ENCODE measurements at places on chromosomes 1 and 21.
A peak's percentile ranks its signal among the peaks of the same experiment; 100 is the strongest.

DNA sequence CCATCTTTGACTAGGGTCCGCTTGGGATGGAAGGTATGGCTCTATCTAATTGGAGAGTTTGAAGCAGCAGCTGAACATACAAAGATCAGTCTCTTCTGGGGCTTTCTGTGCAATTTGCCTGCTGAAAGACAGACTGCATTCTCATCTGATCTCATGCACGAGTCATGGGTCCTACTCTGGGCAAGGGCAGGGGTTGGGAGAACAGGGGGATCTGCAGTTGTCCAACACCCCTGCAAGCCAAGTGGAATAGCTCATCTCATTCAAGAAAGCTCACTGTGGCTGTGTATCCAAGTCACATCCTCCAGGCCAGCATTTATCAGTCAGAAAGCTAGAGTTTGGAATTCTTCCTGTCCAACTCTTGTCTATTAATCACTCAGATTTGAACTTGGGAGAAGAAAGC is 177.2 kb upstream of the C8B start:
- no peak for DNase-seq

DNA sequence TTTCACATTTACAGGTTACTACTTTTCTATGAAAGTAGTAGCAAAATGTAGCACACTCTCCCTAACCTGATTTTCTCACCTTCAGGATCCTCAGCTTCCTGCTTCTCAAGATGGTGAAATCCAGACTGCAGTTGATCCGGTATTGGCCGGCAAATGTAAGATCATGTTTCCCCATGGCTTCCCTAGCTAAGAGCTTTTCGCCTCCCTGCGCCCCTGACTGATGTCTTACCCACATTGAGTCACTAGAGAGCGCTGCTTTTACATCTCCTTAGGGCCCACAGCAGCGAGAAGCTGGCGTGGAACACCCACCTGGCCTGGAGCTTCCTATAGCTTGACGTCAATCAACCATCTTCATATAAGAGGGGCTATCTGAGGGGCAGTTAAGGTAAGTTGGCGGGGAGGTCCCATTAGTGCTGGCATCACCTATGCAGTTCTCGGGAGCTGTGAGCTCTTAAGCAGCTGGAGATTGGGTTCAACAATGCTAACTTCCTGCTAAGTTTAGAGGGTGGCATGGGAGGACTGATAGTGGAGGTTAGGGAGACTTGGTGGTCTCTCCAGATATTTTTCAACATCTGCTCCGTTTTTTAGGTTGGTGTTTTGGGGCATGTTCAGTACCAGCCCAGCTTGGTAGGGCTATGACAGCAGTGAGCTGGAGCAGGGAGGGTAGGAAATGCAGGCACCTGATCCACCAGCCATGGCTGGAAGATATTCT is 5.5 kb downstream of the PTPN7 start:
- no peak for DNase-seq

DNA sequence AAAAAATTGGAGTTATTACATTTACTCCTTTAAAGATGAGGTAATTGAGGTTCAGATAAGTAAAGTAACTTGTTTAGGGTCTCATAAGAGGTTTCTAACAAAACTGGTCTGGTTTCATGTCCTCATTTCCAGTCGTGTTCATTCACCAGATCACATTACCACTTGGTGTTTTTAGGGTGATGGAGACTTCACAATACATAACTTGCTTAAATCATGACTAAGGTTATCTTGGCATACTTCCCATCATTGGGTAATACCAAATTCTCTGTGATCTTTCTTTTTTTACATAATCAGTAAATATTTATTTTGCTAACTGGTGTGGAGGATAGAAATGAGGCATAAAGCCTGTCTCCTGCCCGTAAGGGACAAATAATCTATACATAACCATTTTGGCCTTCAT is 31.6 kb upstream of the RPTN start:
- no peak for DNase-seq

- no peak for DNase-seq
These were observed 73.8 kb downstream of the LYPLAL1 start for GRCh38 chr1:219247441-219247840.

DNA sequence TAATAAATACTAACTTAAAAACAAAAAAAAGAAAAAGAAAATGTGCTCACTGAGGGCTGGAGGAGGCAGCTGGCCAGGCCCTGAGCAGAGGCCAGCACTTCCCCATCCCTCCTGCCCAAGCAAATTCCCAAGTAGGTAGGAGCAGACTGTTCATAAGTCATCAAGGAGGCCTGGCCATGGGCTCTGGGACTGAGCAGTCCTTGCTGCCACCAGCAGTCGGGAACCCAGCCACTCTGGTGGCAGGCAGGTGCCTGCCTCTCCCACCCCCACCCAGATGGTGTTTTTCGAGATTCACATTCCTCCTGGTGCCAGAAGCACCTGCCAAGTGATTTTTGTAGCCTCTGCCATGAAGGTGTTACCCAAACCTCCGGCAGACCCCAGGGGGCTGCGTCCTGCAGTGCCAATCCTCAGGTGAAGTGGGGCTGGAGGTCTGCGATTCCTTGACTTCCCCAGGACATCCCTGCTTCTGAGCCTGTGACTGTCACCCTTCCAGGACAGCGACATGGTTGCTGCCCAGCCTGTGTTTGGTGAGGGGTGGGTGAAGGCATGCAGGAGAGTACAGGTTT is 204.2 kb upstream of the TMEM51 start:
- no peak for DNase-seq

DNA sequence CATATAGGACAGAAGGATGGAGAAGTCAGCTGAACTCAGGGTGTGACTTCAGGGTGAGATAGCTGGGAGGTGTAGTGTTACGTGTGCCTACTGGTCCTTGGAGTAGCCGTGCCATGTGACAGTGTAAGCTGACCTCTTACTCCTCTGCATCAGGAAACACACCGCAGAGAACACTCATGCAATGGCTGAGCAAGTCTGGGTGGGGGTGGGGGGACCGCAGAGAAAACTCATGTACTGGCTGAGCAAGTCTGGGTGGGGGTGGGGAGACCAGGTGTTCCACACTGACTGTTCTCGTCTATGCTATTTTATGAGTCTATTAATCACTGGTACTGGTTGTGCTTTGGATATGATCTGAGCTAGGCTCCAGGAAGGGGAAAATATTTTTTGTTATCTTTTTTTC is 233.1 kb downstream of the PAPPA2 start:
- DNase-seq, result no peak

DNA sequence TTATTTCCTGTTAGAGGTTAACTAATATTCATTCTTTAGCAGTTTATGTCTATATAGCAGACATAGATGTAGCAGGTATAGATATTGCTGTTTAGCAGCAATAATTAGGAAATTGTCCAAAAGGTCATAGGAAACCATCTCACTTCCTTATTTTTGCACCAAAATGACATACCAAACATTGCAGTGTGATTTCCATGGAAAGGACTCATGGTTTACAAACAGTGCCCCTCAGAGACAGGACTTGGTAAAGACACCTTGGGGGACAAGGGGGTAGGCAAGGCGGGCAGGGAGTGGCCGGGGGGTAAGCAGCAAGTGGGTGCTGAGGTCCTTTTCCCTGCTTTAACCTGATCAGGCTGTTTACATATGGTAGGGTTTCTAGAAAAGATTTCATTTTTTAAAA is 30.5 kb downstream of the BATF3 start:
- DNase-seq, result no peak

DNA sequence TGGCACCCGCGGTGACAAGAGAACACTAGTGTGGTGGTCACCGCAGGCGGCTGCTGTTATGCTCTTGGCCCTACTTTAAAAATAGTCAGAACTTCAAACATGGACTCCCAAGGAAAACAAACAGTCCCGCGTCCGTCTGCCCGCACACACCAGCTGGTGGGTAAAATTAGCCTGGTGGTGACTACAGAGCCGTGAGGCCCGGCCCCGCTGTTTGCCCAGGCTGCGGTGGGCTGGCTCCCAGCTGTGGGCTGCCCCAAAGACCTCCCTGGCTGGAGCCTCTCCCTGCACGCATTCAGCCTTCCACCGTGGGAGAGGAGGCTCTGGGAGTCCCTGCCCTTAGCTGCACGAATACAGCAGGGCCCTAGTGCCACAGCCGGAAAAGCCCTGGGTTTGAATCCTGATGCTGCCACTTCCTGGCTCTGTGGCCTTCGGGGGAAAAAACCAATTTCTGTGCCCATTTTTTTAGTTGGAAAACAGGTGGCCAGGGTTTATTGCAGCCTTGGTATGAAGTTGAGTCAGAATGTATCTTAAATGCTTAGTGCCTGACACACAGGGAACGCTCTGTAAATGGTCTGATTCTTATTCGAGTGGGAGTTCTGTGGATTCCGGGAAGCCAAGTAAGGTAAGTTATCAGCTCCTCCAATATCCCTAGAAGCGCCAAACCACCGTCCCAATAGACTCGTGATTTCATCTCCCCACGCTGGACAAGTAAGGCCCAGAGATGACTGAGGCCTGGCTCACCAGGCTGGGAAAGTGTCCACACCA is 58.2 kb downstream of the ALPL start:
- no peak for DNase-seq

DNA sequence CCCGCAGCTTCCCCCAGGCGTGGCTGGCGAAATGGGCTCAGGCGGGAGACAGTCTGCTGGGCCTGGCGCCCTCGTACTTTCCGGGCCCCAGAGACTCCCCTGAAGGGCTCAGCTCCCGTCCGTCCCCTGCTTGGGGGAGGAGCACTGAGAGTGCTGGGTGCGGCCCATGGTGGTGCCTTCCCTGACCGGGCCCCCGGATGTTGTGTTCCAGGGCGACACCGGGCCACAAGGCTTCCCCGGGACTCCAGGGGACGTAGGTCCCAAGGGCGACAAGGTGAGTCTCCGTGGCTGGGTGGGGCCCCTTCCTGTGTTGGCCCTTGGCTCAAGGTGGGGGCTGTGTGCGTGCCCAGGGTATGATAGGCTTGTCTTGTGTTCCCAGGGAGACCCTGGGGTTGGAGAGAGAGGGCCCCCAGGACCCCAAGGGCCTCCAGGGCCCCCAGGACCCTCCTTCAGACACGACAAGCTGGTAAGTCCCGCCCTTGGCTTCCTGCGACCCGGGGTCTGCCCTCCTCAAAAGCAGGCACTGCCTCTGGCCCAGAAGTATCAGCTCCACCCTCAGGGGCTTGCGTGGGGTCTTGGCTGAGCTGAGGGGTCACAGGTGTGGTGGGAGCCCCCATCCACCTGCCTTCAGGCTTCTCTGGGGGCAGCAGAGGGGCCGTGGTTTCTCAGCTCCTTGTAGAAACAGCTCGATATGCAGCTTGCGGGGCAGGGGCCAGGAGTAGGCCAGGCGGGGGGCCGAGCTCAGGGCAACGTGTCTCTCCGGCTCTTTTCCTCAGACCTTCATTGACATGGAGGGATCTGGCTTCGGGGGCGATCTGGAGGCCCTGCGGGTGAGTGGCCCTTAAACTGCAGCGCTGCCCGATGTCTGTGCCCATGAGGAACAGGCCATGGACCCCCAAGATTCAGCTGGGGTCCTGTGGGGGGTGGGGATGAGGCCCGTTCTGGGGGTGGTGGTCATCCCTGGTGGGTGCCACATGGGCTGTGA is 62.3 kb downstream of the SLC19A1 start:
- no peak for DNase-seq

GRCh38 chr1:18192974-18193373 is 85.4 kb downstream of the IGSF21 start:
- no peak for DNase-seq

GRCh38 chr1:150609732-150610131 is 19.7 kb downstream of the ENSA start:
- no peak for DNase-seq

- no peak for DNase-seq
These were observed 473.0 kb upstream of the VAMP3 start for GRCh38 chr1:7298145-7298544.

DNA sequence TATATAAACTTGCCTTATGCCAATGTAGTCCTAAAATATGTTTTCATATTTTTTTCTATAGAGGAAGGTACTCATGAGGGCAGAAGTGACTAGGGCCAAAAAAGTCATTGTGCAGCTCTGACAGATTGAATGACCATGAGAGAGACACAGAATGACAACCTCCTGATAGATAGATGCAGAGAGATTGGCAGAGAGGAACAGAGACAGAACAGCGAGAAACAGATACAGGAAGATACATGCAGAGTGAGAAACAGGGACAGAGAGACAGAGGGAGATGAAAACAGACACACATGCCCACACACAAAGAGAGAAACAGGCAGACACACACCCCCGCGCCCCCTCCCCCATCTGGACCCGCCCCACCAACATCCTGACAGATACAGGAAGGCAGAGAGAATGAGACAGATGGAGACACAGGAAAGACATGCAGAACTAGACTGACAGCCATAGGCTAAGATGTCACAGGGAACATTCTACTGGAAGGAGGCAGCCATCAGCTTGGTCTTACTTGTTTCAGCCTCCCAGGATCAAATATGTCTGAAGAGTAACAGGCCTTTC is 211.1 kb downstream of the ST6GALNAC3 start:
- no peak for DNase-seq

- DNase-seq, result no peak
These were observed 1.0 kb downstream of the ANGEL2 start for GRCh38 chr1:213014642-213015041.

- DNase-seq, result peak; percentile 51
These were observed 33.5 kb upstream of the IL19 start for GRCh38 chr1:206736878-206737728.

DNA sequence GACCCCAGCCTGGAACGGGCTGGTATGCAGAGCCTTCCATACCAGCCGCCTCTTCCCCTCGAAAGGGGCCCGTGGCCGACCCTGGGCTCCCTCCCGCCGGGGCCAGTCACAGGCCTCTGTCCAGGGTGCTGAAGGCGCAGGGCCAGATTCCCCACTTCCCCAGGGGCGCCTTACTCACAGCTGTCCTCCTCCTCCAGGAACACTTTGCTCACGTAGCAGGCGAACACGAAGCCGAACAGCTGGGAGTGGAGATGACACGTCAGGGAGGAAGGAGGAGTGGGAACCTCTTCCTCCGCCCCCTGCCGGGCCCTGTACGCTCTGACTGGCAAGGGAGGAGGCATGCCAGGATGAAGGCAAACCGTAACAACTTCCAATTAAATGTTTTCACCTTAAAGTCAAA is 57.3 kb downstream of the NKAIN1 start:
- DNase-seq, result no peak

DNA sequence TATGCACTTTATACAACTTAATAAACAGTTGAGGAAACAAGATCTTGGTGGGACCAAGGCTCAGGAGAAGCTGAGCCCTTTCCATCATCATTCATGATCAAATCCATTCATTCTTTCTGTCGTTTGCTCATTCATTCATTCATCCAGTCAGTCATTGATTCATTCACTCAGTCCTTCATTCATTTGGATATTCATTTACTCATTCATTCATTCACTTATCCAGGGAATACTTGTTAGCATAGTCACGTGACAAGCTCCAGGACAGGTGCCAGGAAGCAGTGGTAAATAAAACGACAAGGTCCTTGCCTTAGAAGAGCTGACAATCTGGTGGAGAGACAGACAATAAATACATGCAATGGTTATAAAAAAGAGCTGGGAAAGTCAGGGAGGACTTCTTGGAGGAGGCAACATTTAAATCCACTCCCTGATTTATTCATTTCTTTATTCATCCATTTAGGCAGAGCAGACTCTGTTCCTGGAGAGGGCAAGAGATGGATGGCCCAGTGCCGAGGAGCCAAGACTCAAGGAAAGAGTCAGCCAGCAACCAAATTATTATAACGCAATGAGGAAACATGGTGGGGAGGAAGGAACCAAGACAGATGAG is 74.1 kb upstream of the CASZ1 start:
- DNase-seq, result no peak

GRCh38 chr1:68490046-68490651 is 6.7 kb downstream of the DEPDC1 start:
- DNase-seq, result no peak

- no peak for DNase-seq
These were observed 37.1 kb upstream of the GADD45A start for GRCh38 chr1:67647814-67648358.

All from stimulated activated CD4-positive, alpha-beta T cell treated with anti-CD3 and anti-CD28 coated beads, TNF-alpha, amount 100 ng/mL, for 1 hour (primary cell).